ENCODE measurements at places on chromosomes 11 and 22.

GRCh38 chr22:38566726-38567504, 3.1 kb downstream of the DMC1 start:
- DNase-seq: no peak

GRCh38 chr11:111694851-111695250, 71.3 kb downstream of the PPP2R1B start:
- no peak for DNase-seq

- DNase-seq: no peak
Measured at GRCh38 chr22:40451210-40451609, 80.8 kb downstream of the SGSM3 start.

- DNase-seq: no peak
Measured at GRCh38 chr11:113613619-113614018, 92.5 kb downstream of the TMPRSS5 start.

- no peak for DNase-seq
Measured at GRCh38 chr22:34070051-34070450, 149.8 kb upstream of the LARGE1 start.

DNA sequence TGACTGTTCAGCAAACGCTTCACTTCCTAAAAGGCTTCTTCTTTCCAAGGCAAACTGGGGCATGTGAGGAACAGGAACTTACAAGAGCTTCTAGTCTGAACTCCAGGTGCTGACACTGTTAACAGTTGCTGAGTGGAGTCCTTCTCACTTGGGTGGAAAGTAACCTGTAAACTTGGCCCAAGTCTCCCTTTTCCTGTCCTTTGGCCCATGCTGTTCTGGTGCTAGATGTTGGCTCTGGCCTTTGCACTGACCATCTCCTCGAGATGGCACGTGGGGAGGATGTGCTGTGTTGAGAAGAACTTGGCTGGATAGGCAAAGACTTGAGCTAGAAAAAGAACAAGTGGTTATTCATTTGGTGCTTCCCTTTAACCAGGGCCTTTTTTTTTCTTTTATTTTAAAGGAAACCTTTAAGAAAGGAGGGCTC, 53.6 kb downstream of the PTPRJ start:
- no peak for DNase-seq

GRCh38 chr22:36397131-36398093, 9.6 kb upstream of the MYH9 start:
- DNase-seq: no peak

- no peak for DNase-seq
Measured at GRCh38 chr11:47087801-47088200, 88.9 kb downstream of the ARFGAP2 start.

GRCh38 chr11:8352876-8353505, 89.3 kb upstream of the LMO1 start:
- no peak for DNase-seq

DNA sequence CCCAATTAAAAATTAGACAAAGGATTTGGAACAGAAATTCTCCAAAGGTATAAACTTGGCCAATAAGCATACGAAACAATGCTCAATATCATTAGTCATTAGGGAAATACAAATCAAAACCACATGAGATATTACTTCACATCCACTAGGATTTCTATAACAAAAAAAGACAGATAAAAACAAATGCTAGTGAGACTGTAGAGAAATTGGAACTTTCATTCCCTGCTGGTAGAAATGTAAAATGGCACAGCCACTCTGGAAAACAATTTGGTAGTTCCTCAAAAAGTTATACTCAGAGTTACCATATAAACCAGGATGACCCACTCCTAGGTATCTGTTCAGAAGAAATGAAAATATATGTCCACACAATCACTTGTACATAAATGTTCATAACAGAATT, 71.6 kb downstream of the RPL27A start:
- no peak for DNase-seq

DNA sequence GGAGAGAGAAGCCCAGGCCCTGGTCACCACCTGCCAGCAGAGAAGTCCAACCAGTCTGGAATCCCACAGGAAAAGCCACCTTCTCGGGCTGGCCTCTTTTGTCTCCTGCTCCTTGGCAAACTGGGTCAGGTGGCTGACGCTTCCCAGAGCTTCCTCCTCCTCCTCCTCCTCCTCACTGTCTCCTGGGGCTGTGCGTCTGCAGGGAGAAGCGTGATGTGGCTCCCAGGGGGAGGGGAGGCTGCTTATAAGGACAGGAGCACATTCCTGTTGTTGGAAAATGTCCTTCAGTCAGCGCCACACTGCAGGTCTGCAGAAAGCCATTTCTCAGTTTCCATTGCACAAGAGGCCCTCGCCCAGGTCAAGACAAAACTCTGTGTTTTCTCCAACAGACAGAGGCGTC, 1316.5 kb downstream of the BRD1 start:
- DNase-seq: no peak

DNA sequence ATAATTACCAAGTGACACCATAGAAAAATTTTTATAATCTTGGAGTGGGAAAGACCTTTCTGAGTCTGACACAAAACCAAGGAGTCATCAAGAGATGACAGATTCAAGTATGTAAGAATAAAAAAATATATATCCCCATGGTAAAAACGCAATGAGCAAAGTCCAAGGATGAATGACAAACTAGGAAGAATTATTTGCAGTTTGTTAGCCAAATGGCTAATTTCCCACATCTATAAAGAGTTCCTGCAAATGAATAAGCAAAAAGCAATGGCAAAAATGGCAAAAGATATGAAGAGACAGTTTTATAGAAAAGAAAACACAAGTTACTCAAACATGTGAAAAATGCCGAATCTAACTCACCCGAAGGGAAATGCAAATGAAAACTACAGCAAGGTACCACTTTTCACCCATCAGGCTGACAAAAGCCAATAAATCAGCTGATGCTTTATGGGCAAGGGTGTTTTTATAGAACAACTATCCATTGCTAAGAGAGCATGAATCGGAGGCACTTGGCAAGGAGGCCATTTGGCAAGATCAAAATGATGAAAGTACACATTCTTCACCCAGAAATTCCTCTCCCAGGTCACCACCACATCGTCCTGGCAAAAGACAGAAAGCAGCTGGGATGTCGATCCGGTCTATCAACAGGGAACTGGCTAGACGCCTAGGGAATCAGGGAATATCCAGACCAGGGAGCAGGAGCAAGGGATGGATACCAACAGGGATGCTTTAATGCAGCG, 21.1 kb upstream of the KLHL35 start:
- no peak for DNase-seq

DNA sequence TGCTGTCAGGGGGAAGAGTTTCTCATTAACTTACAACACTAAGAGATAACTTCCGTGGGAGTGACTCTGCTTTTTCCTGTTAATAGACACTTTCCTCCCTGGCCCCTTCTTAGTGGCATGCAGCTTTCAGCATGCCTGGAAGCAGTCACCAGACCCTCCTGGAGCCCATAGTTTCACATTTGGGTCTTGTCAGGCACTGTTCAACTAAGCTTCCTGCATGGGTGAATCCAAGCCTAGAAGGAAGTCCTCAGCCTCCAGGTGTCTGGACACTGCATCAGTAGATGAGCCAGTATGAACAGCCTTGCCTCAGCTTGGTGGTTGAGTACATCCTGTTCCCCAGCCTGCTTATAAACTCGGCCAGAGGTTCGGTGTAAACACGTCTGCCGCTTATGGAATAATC, 68.1 kb downstream of the PPP6R3 start:
- no peak for DNase-seq

DNA sequence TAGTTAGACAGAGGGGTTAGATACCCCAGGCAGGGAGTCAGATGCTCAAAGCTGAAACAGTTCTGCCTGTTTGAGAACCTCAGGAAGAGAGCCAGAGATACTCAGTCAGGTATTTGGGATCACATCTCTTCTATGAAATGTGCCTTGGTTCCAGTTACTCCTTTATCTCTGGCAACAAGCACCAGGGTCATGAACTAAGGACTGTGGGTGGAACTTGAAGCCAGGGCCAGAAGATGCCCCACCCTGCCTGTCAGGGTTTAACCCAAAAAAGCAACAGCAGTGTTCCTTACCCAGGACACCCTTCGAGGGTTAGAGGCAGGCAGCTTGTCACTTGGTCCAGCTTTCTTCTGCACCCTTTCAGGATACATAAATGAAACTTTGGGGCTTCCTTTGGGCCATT, 15.0 kb upstream of the WT1 start:
- DNase-seq: no peak

DNA sequence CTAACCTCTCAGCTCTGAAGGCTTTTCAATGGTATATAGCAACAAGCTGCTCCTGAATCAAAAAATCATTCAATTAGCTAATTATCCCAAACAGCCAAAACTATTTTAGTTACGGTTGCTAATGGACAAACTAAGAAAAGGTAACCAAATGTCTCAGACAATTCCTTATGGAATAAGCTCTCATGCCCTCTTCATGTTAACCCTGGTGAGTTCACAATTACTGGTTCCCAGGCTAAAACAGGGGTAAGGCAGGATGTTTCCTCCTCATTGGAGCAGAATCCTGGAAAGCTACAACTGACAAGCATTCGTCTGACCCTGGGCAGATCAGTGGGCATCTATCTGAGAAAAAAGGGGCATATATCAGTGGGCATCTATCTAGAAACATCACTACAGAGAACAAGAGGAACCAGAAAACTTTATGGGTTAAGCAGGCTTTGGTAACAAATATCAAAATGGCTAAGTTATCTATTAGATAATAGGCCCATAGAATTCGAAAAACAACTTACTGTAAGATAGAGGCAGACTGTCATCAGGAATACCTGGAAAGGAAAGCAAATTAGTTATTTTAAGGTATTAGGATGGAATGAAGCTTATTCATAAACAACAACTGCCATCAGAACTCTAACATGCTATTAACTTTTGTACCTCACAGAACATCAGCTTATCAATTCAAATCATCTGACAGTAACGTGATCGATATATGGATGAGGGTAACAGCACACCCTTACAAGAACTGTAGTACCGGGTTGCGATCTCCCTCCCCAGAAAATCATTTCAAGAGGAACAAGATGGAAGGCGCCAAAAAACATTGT, 14.8 kb upstream of the WDR74 start:
- DNase-seq: no peak

- no peak for DNase-seq
Measured at GRCh38 chr11:102476069-102476468, 23.5 kb upstream of the TMEM123 start.

GRCh38 chr11:93198215-93198845, 539 bp upstream of the SLC36A4 start:
- DNase-seq: no peak

DNA sequence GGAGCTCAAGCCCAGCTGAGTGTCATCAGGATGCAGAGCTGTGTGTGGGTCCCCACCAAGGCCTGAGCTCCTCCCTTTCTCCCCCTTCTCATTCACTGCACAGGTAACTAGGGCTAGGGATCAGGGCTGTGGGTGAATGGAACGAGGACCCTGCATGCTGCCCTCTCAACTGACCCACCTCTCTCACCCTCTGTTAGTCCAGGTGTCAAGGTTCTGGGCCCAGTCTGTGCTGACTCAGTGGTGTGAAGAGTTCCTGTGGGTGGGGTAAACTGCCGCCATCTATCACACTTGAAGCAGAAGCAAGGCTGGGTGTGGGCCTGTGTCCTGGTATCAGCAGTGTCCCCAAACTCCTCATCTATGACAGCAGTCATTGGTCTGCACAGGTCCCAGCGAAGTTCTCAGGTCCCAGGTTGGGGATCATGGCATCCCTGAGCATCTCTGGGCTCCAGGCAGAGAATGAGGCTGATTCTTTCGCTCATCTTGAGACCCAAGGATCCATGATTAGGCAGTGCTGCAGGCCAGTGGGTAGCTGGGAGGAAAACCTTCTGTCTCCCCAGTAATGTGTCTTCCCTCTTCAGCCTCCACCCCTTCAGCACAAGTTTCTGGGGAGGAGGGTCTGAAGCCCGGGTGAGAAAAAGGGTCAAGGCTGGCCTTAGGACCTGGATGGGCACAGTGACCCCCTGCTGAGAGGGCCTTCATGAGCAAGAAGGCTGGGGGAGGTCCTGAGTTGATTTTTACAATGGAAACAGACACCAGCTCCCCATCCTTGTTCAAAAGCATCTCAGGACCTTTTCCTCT, 109.8 kb downstream of the ZNF280B start:
- DNase-seq: no peak

GRCh38 chr11:74603845-74604244, 11.5 kb downstream of the POLD3 start:
- DNase-seq: no peak

- DNase-seq: no peak
Measured at GRCh38 chr11:7490535-7490934, 5.2 kb downstream of the OLFML1 start.

DNA sequence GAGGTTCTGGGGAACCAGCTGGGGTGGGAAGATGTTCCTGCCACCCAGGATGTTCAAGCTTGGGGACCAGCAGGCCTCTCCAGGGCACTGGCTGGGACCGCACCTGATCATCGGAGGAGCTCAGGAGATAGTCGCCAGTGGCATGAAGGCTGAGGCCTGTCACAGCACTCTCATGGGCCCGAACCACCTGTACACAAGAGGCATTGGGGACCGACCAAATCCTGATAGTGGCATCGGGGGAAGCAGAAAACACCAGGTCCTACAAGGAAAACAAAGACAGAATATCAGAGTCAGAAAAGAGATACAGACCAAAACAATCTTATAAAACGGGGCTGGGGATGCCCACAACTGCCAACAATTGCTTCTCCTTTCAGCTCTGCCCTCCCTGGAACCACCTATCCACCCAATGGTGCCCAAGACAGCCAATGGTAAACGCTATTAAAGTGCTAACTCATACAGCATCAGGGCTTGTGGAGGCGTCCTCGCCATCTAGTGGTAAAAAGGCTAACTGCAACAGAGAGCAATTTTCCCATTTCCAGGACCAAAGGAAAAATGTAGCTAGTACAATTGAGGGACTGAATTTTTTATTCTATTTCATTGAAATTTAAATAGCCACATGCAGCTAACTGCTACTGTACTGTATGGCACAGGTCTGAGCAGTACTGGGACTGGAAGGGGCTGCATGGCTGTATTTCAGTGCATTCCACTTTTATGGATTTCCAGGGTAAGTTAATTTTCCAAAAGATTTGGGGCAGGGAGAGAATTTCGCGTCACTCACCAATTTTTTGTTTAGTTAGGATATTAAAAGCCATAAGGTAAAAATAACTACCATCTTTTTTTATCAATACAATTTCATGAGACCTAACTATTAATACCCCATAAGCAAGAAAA, 7.1 kb downstream of the PRPF19 start:
- DNase-seq: peak; percentile 94

DNA sequence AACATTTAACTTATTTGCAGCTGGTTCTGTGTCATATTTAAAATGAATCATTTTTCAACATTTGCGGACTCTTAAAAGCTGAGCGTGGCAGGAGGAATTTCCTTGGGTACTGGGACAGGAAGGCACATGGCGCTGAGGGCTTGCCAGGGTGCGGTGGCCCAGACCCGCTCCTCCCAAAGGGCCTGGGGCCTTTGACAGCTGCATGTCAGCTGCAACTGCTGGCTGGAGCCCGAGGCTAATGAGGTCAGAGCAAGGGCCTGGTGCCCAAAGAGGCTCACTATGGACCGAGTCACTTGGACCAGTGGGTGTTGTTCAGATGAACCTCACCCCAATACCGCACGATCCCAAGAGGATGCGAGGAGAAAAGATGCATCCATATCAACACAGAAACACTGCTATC, 326.9 kb downstream of the CTTN start:
- DNase-seq: no peak

GRCh38 chr11:112519751-112520150, 259.1 kb upstream of the PLET1 start:
- DNase-seq: no peak

GRCh38 chr11:125079151-125079877, 16.2 kb downstream of the SLC37A2 start:
- no peak for DNase-seq

GRCh38 chr11:110787680-110788079, 75.4 kb upstream of the ARHGAP20 start:
- no peak for DNase-seq

Data from HuH-7 (cell line).